ENCODE measurements at places on chromosomes 11 and 22. TPM values are rescaled to one million over a fixed set of nuclear protein-coding genes. Genes with fewer than 3 reads are reported as not detected.

NXPE2 gene
- total RNA-seq, result not detected

OR52H1 gene
- total RNA-seq, result not detected

APOBEC3G gene
- 4.0 TPM for total RNA-seq

NXPE4 gene
- total RNA-seq, result not detected

SERPING1 gene
- total RNA-seq, result 0.40 TPM

SAA4 gene
- not detected for total RNA-seq

GRCh38 chr22:40876907-40877306 is 15.0 kb upstream of the DNAJB7 start:
- DNase-seq, result no peak

- DNase-seq, result no peak
Observed at GRCh38 chr11:6587360-6587953, 16.0 kb downstream of the RRP8 start.

GRCh38 chr11:26557666-26558065 is 14.4 kb downstream of the MUC15 start:
- no peak for DNase-seq

DNA sequence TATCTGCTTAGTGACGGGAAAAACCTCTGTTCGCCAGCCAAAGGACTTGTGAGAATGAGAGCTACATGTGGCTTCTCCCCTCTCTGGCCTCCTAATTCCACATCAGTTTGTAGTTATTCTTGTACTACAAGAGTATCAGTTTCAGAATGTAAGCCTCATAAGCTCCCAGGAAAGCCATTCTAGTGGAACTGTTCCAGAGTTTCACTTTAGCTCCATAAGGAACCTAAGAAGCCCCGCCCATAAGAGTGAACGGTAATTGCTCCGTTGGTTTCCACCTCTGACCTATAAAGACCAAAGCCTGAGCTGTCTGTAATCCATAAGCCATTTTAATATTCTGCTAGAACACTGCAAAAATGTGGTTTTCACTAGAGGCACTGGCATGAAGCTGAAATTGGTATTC is 53.0 kb downstream of the SIK3 start:
- DNase-seq, result no peak

GRCh38 chr11:116543911-116544475 is 228.8 kb downstream of the BUD13 start:
- no peak for DNase-seq

DNA sequence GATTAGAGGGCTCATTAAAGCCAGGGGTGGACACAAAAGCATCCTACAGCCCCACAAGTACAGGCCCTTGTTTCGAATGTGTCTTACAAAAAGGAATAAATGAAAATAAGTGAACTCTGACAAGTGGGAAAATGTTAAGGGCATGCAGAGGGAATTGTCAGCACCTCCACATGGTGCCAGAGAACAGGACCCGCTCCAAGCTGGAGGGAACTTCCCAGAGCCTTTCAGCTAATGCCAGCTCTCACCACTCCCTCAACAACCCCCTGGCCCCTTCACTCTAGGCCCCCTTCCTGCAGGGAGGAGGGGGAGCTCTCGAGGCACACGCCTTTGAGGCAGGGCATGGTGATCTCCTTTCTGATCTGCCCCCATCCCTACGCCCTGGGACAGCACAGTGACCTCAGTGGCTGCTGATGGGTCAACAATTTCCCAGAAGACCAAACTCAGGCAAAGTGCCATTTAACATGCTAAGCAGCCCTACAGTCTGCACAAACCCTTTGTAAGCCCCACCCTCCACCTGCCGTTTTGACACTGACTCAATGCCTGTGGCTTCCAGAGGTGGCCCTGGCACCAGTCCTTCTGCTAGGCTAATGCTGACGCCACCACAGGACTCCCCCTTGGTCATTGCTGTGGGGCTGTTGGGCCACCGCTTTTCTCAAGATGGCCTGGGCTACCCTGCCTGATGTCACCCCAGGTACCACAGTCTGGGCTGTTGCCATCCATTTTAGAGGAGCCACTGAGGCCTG is 12.5 kb upstream of the CHST1 start:
- no peak for DNase-seq

All from lung microvascular endothelial cell (primary cell).